Natural killer cell (primary cell): ENCODE measurements at places on chromosomes 11 and 22. TPM values are rescaled to one million over a fixed set of nuclear protein-coding genes. Genes with fewer than 3 reads are reported as not detected.
A peak's percentile ranks its signal among the peaks of the same experiment; 100 is the strongest.

SUSD2 gene
- total RNA-seq: 1.5 TPM

CHST1 gene
- total RNA-seq: not detected

LGR4 gene
- total RNA-seq: 0.08 TPM

PARVB gene
- 8.1 TPM for total RNA-seq

HDAC10 gene
- total RNA-seq: 112 TPM

EMID1 gene
- total RNA-seq: 0.59 TPM

CCDC81 gene
- 0.77 TPM for total RNA-seq

RASSF10 gene
- not detected for total RNA-seq

CACNA1I gene
- 0.83 TPM for total RNA-seq

CAVIN3 gene
- not detected for total RNA-seq

CASP5 gene
- 1.6 TPM for total RNA-seq

- DNase-seq: peak; percentile 89
These were observed 63.4 kb downstream of the FLI1 start for GRCh38 chr11:128757235-128757711.

DNA sequence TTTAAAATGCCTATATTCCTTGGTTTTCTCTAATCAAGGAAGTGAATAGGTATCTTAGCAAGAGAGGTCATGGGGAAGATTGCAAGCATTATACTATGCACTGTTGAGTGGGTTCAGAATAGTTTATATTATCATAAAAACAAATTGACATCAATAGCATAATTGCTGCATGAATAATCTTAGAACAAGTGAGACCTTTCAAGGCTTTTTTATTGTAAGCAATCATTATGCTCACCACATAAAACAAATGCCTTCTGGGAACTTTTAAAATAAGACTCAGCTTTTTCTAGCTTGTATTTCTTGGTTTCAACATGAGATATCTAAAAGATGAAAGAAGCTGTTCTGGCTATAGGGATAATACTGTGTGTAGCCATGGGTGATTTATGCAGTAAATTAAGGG is 135.6 kb upstream of the ZC3H12C start:
- no peak for DNase-seq

DNA sequence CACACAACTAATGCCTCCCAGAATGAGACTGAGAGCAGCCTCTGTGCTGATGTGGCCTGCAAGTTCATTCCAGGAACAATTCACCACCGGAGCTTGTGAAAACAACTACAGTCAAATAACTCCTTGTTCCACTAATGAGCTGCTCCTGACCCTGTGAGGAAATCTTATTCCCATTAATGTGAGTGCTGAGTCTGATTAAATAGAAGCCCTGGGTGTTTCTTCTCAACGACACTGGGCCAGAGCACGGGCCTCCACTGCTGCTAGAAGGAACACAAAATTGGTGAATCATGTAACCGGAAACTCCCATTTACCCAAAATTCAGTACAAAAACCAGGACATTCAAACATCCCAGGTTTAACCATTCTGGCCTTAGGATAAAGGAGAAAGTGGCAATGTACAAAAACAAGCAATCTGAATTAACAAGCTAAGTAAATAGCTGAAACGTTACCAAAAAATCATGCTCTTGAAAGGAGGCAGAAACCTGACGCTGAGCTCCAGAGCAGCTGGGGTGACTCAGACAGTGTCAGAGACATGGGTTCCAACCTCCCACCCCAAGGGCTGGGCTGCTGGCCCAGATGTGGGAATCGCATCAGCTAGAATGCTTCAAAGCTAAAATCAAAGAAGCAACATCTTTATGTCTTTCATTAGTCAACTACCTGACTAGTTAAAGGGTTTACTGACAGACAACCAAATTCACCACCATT is 26.7 kb downstream of the SERGEF start:
- no peak for DNase-seq

- no peak for DNase-seq
These were observed 71.4 kb downstream of the NAT10 start for GRCh38 chr11:34176751-34177209.

GRCh38 chr22:21761086-21761485 is 25.5 kb upstream of the YPEL1 start:
- DNase-seq: no peak

GRCh38 chr11:16028419-16028818 is 327.9 kb downstream of the SOX6 start:
- DNase-seq: no peak

GRCh38 chr22:30267382-30268302 is 991 bp upstream of the OSM start:
- DNase-seq: peak; percentile 36

DNA sequence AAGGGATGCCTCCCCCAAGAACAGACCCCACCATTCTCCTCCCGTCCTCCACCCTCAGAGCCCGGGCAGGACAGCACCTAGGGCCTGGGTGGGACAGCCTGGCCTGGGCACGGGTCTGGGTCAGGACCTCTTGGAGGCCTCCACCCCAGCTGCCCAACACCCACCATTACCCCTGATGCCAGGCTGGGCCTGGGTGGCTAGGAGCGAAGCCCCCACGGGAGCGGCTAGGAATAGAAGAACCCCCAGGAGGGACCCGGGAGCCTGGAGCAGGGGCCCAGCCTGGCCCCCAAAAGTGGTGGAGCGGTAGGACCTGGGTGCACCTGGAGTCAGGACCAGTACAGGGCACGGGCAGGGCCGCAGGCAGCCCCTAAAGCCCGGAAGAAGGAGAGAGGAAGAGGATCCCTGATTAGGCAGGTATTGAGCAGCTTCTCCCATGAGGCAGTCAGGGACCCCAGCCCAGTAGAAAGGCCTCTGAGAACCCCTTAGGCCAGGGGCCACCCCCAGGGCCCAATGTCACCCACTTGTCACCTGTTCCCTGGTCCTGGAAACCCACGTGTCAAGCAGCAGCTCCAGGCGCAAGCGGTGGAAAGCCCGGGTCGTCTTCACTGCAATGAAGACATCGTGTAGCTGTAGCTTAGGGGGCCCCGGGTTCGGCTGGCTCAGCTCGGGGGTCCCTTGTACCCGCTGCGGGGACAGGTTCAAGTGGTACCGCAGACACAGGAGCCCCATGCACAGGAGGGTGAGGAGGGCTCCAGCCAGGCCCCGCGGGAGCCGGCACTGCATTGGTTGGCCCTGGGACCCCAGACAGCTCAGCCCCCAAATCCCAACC is 575 bp downstream of the MFNG start:
- DNase-seq: peak; percentile 43

GRCh38 chr11:85795712-85796487 is 15.0 kb downstream of the SYTL2 start:
- no peak for DNase-seq

GRCh38 chr11:5137014-5137413 is 1.1 kb downstream of the OR52A5 start:
- no peak for DNase-seq

DNA sequence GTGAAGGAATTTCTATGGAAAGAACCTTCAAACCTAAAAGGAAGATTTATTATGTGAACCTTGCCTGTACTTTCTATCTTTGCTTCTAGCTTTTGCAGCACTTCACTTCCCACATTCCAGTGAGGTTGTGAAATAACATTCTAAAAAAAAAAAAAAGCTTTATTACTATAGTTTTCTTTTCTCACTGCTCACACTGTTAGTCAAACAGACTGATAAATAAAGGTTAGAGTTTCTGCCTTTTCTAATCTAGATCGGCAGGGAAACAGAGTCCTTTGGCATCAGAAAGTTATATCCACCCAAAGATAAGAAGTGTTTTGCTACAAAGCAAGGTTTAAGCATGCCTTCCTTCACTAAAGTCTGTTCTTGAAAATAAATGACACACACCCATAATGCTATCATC is 2.8 kb downstream of the AAMDC start:
- DNase-seq: no peak

- DNase-seq: no peak
These were observed 496.0 kb downstream of the MIAT start for GRCh38 chr22:27153386-27153785.

- no peak for DNase-seq
These were observed 30.5 kb upstream of the P4HA3 start for GRCh38 chr11:74341921-74342320.

- no peak for DNase-seq
These were observed 200.4 kb downstream of the MN1 start for GRCh38 chr22:27601195-27601594.

DNA sequence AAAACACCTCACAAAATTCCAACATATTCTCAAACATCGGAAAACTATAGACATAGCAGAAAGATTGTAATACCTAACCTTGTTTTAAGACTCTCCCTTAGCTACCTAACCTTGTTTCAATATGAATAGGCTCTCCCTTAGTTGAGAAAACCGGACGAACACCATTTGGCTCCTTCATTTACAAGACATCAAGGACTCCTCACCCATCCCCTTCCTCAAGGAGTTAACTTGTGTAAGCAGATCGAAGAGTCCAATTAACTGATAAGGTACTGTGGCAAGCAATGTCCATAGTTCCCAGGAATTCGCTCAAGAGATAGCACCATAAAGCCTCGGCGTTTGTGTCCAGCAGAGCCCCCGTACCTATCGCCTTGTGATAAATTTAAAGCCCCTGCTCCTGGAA is 4.6 kb upstream of the ACRV1 start:
- DNase-seq: no peak

DNA sequence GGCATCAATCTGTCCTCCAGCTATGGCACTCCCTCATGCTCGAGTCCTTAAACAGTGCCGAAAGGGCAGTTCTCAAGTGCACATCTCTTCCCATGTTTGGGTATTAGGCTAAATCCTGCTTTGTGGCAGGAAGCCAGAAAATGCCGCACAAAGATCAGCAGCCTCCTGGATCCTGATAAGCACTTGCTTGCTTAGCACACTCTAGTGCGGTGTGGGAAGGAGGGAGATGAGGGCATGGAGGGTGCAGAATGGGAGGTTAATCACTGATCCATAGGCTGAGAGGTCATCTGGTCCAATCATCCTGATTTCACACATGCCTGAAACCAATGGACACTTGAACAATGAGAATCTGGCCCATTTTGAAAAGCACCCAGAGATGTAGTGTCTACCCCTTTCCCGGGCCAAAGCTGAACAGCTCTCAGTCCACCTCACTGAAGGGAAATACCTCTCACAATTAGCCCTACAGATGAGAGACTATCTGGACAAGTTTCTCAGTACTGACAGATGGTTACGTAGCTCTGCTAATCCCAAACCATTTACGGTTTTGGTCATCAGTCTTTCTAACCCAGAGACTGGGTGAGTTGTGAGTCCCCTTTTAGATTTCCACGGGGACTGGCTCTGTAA is 29.8 kb upstream of the CHRM4 start:
- no peak for DNase-seq

- DNase-seq: no peak
These were observed 7.1 kb downstream of the TSKU start for GRCh38 chr11:76790251-76790650.

GRCh38 chr11:66340596-66341501 is 4.1 kb downstream of the BRMS1 start:
- DNase-seq: no peak

GRCh38 chr11:7321473-7322450 is 70.1 kb downstream of the SYT9 start:
- no peak for DNase-seq

GRCh38 chr22:46096706-46097230 is 53.6 kb upstream of the PPARA start:
- DNase-seq: no peak

DNA sequence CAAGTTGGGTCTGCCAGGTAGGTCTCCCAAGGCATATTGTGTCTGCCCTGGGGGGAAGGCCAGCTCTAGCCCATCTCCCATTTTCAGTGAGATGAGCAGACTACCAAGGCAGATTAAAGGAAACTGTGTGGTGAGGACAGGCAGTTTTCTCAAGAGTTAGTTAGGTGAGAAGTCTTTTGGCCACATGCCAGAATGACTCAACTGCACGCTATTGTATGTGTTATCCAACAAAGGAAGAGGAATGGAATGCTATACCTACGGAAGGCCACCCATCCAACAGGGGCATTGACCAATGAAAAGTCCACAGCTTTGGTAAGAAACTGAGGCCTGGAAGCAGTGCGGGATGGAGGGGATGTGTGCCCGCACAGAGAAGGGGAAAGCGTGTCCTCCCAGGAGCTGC is 941.7 kb downstream of the NTM start:
- no peak for DNase-seq

GRCh38 chr11:33884601-33885000 is 7.3 kb downstream of the LMO2 start:
- DNase-seq: no peak

DNA sequence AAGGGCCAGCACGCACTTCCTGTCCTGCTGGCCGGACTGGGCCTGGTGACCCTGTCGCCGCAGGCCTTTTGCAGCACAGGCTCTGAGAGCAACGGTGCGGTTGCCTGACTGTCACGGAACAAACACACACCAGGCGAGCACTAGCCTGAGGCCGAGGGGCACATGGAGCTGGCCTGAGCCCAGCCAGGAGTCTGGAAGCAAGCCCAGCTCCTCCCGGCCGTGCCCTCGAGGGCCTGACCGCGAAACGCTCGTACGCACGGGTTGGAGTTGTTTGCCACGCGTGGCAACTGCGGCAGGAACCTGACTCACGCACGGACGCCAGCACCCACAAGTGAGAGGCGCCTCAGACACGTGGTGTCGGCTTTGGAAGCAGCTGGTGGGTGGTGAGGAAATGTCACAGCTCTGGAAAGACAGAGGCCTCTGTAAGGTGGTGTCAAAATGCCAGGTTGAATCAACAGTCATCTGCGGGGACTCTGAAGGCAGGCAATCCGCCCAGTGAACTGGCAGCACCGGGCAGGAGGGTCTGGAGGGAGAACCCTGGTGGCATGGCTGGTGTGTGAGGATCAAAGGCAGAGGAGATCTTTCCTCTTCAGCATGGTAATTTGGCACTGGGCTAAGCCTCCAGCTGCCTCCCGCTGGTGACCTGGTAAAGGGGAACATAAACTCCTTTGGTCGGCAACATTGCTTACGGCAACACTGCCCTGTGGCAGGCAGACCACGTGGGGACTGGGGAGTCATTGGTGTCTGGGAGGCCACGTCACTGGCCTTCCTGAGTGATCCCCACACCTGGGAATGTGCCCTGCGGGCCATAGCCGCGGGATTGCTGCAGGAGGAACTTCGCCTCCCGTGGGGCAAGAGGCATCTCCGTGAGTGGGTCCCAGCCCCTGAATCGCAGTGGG is 15.3 kb upstream of the IL17REL start:
- no peak for DNase-seq

DNA sequence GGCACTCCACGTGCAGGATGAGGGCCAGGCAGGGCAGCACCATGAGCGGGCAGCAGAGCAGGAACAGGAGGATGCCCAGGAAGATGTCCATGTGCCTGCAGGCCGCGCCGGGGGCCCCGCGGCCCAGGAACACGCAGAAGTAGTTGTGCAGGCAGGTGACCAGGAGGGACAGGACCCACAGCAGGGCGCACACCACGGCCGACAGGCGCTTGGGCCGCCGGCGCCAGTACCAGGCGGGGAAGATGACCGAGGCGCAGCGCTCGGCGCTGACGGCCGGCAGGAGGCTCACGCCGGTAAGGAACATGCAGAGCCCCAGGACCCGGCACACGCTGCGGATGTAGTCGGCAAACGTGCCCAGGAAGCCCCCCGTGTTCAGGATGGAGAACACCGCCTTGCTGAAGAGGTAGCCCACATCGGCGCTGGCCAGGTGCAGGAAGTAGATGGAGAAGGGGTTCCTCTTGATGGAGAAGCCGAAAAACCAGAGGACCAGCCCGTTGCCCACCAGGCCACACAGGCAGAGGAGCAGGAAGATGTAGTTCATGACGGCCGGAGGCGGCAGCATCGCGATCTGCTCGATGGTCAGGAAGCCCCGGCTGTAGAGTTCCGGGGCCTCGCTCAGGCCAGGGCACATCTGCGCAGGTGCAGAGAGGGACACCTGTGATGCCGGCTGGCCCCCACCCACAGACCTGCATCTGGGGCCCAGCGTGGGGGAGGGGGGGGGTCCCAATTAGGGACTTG is 7.2 kb downstream of the MRGPRF start:
- no peak for DNase-seq

GRCh38 chr11:20017320-20017719 is 143.0 kb downstream of the DBX1 start:
- DNase-seq: no peak
